ENCODE measurements at places on chromosomes 11 and 22. TPM values are rescaled to one million over a fixed set of nuclear protein-coding genes. Genes with fewer than 3 reads are reported as not detected.

GRCh38 chr11:57424137-57424791, 2.7 kb downstream of the SLC43A3 start:
- DNase-seq, result no peak

Gene OLFML1
- polyA plus RNA-seq, result 41.3 TPM

Gene OSM
- polyA plus RNA-seq, result 0.10 TPM

Gene OR8B4
- polyA plus RNA-seq, result not detected

- DNase-seq, result no peak
Measured at GRCh38 chr11:35367491-35367890, 51.9 kb downstream of the SLC1A2 start.

- no peak for DNase-seq
Measured at GRCh38 chr11:66885950-66886440, 29.1 kb downstream of the LRFN4 start.

GRCh38 chr22:24265734-24266133, 4.9 kb upstream of the SPECC1L start:
- DNase-seq, result no peak

- DNase-seq, result no peak
Measured at GRCh38 chr11:111512296-111513239, at the start of gene BTG4. Gene BTG4, minus strand, starts transcription at chr11:111512386. Its CDS starts 13,610 bp downstream, at chr11:111498776.

DNA sequence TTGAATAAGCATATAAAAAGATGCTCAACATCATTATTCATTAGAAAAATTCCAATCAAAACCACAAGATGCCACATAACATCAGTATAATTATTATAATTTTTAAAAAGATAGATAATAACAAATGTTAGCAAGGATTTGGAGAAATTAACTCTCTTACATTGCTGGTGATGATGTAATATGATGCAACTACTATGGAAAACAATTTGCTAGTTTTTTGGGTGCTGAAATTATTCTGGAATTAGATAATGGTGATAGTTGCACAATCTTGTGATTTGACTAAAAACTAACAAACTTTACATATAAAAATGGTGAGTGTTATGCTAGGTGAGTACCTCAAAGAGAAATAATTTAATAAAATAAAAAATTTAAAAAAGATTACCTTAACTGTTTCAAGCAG, 412.2 kb downstream of the LRRC4C start:
- DNase-seq, result no peak

Gene ZNRF3
- polyA plus RNA-seq, result 33.6 TPM

DNA sequence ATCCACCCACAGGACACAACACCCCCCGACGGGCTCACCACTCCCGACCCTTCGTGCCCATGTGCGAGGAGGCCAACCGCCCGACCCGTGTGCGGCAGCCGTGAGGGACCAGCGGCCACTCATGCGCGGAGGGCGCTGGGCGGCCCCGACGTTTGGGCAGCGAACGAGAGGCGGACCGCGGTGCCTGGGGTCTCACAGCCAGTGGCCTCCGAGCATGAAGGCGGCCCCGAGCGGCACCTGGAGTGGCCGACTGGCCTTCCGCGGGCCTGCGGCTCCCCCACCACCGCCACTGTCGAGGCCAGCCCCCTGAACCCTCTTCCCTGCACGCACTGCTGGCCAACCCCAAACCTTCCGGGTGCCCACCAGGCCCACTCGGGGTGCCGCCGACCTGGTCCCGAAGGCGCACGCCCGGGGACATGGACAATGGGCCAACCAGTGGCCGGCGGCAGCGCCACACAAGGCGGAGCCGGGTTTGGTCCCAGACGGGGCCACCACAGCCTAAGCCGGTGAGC, 4274.9 kb upstream of the OR11H1 start:
- DNase-seq, result no peak

- no peak for DNase-seq
Measured at GRCh38 chr11:66894141-66894540, 37.3 kb downstream of the LRFN4 start.

Gene SLC5A1
- polyA plus RNA-seq, result 0.82 TPM

GRCh38 chr11:115067471-115067870, 389.1 kb downstream of the NXPE2 start:
- DNase-seq, result no peak

DNA sequence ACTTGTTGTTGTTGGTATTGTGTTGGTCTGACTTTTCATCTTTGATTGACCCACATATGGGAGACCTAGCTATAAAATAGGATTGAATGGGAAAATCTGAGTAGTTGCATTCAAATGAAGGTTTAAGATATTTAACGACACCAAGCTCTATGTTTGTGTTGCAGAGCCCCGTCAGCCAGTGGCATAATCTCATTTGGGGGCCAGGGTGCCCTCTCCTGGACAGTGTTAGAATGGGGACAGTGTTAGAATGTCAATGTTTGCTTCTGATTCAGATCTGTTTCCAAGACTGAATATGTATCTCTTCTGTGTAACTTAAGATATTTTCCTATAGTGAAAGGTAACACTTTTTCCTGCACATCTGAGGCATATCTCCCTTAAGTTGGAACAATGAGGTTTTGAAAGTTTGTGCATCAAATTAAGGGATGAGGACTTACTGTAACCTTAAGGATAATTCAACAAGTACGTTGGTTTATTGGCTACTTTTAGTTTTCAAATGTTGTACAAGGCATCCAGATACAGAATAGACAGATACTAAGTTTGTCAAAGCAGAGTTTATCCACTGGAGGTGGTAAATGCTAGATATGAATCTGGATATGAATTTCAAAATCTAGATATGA, 5.3 kb upstream of the OR52M1 start:
- peak; percentile 11 for DNase-seq

- no peak for DNase-seq
Measured at GRCh38 chr11:121863126-121863525, 252.9 kb downstream of the BLID start.

Gene CYTH4
- polyA plus RNA-seq, result 4.9 TPM

GRCh38 chr11:18366286-18366685, 28.1 kb upstream of the LDHA start:
- no peak for DNase-seq

Measured in renal cortex interstitium (tissue), 15 donors.